ENCODE measurements at places on chromosomes 3 and 15. TPM values are rescaled to one million over a fixed set of nuclear protein-coding genes. Genes with fewer than 3 reads are reported as not detected.
A peak's percentile ranks its signal among the peaks of the same experiment; 100 is the strongest.

The ST3GAL6 gene
- total RNA-seq: 15.0 TPM

The LSM3 gene
- 12.4 TPM for total RNA-seq

GRCh38 chr3:156957715-156958114 is 131.6 kb downstream of the LEKR1 start:
- DNase-seq: no peak

DNA sequence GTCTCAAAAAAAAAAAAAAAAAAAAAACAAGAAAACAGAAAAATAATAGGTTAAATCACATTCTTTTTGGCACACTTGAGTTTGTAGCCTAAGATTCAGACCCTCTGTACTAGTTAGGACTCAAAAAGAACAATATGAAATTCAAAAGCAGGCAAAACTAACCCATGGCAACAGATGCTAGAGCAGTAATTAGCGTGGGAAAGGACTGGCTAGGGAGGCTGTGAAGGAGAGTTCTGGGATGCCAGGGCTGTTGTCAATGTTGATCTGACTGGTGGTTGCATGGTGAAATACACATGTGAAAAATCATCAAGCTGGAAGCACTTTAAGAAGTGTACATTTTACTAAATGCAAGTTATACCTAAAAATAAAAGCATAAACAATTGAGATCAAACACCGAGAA is 35.6 kb downstream of the KLHL6 start:
- no peak for DNase-seq

DNA sequence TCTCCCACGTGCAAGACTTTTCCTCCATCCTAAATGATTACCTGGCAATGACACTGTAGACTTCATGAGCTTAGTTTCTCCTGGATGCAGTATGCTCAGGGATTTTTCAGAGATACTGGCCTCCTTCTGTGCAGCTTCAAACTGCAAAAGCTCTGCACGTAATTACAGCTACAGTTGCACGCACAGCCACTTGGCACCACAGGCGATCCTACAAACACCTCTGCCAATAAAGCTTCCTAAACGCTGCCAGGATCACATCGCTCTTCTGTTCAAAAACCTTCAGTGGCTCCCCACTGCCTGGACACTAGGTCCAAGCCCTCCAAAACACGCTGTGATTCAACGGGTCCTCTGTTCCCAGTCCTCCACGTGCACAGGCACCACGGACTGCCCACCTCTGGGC is 49.5 kb downstream of the NUP210 start:
- DNase-seq: no peak

DNA sequence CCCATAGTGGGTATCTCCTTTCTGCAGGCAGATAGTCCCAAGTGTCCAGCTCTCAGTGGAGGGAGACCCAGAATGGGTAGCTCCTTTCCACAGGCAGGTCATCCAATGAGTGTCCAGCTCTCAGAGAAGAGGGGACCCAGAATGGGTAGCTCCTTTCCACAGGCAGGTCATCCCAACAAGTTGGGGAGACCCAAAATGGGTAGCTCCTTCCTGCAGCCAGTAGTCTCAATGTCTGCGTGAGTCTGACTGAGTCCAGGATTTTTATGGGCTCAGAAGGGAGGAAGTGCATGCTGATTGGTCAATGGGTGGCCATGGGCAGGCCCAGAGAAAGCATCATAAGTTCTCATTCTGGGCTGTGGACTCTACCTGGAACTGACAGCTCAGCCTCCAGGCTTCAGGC is 150.7 kb upstream of the P2RY1 start:
- DNase-seq: no peak

DNA sequence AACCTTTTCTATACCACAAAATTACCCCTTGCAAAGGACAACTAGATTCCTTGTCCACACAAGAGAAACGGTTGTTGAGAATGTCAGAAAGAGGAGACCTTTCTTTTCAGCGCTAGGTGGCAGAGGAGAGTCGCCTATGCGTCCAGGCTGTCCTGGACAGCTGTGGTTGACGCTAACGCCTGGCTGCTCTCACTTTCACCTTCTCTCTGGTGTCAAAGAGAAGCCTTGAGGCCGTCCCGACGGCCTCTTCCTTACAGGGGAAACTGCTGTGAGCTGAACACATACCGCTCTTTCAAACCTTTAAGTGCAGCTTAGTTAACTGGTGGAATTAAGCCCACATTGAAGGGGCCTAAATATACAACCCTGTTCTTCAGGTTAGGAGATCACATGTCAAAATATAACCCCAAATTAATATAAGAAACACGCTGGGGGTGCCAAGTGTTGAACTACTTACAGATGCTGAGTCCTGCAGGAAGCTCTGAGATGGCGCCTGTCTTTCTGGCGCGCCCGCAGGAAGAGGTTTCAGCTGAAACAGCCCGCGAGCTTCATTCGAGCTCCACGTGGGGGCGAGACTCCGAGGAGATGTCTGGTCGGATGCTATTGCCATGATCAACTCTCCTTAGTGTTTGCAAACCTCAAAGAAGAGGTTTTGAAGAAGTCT is 26.1 kb upstream of the KBTBD8 start:
- DNase-seq: peak; percentile 90

DNA sequence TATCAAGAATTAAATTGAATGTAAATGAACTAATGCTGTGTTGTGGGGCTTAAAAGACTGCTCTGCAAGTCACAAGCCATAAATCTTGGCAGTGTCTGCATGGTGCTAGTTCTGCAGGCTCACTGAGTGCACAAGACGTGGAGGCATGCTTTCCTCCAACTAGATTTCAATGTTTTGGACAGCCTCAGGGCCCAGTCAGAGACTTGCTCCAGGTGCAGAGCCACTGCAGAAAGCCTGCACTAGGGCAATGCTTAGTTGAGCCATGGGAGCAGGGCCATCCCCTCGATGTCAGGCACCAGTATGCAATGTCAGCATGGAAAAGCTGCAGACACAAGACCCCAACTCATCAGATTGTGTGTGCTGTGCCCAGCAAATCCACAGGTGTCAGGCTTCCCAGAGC is 234.5 kb upstream of the CDIN1 start:
- DNase-seq: no peak

- DNase-seq: no peak
These were observed 353.0 kb upstream of the RORA start for GRCh38 chr15:61582092-61582491.

- DNase-seq: peak; percentile 20
These were observed 130.8 kb downstream of the LSAMP start for GRCh38 chr3:116314476-116314875.

The CACNA2D3 gene
- total RNA-seq: 2.5 TPM

The ISL2 gene
- 5.3 TPM for total RNA-seq

The PSMA4 gene
- 250 TPM for total RNA-seq

- DNase-seq: no peak
These were observed 5.8 kb downstream of the APBA2 start for GRCh38 chr15:28891588-28891987.

DNA sequence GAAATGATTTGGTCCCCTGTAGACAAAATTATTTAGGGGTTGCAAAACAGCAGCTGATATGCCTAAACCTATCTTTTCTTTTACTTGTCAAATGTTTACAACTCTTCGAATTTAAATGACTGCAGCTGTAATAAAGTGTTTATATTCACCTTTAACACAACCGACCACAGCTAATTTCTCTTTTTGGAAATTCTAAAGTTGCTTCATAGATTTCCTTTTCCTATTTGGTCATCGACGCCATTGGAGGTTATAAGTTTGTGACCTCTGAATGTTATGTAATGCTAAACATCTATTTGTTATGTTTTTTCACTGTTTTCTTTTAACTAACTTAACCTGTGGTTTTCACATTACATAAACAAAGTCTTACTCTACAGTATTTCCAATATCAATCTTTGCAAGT is 1094.9 kb upstream of the EPHA6 start:
- DNase-seq: no peak

Data from hepatocyte (in vitro differentiated cells).